Upper lobe of right lung (tissue), 1 donor: ENCODE measurements at places on chromosomes 6 and 20. TPM values are rescaled to one million over a fixed set of nuclear protein-coding genes. Genes with fewer than 3 reads are reported as not detected.

Gene TRIM40
- total RNA-seq = not detected

Gene PSMB1
- total RNA-seq = 111 TPM

Gene FAXC
- total RNA-seq = 5.4 TPM

Gene TSBP1
- not detected for total RNA-seq

Gene FOXP4
- 29.9 TPM for total RNA-seq

Gene NRN1
- total RNA-seq = 24.4 TPM

Gene PLEKHG1
- total RNA-seq = 34.6 TPM

Gene GABBR1
- 40.1 TPM for total RNA-seq

Gene PSMF1
- 133 TPM for total RNA-seq

Gene ZNF341
- total RNA-seq = 4.8 TPM

Gene C6orf163
- 2.1 TPM for total RNA-seq

Gene B3GALT4
- total RNA-seq = 16.8 TPM

Gene ARFGAP1
- 67.0 TPM for total RNA-seq

Gene PRND
- 0.43 TPM for total RNA-seq

Gene TBX18
- total RNA-seq = 1.0 TPM

Gene RUNX2
- total RNA-seq = 4.6 TPM

Gene PLN
- total RNA-seq = 5.8 TPM

Gene ESR1
- 5.7 TPM for total RNA-seq

Gene GSTA2
- not detected for total RNA-seq

Gene THBS2
- total RNA-seq = 23.7 TPM

Gene RBM38
- 13.4 TPM for total RNA-seq

Gene HLA-DRB1
- 335 TPM for total RNA-seq

Gene HLA-DQB2
- 62.8 TPM for total RNA-seq

Gene GSTA3
- not detected for total RNA-seq

Gene TPX2
- total RNA-seq = 1.6 TPM

Gene CST4
- total RNA-seq = not detected

Gene POM121L2
- total RNA-seq = not detected

Gene SLC26A8
- 0.52 TPM for total RNA-seq

Gene KCNQ2
- total RNA-seq = not detected

Gene HSPA1A
- 150 TPM for total RNA-seq

Gene SLC52A3
- 3.6 TPM for total RNA-seq

Gene PRICKLE4
- 14.2 TPM for total RNA-seq

Gene BNIP5
- not detected for total RNA-seq

Gene PCSK2
- total RNA-seq = 17.7 TPM

Gene DDX43
- total RNA-seq = 2.5 TPM

Gene ZNF391
- total RNA-seq = 2.1 TPM

Gene PPP1R3G
- 0.46 TPM for total RNA-seq

Gene SIRPG
- 0.81 TPM for total RNA-seq

Gene ADTRP
- total RNA-seq = 21.0 TPM

Gene RHAG
- total RNA-seq = not detected

Gene MEI4
- not detected for total RNA-seq

Gene IL17F
- not detected for total RNA-seq

Gene ADGB
- not detected for total RNA-seq

Gene SLPI
- 966 TPM for total RNA-seq

Gene HLA-B
- 2,632 TPM for total RNA-seq

Gene LAMA2
- total RNA-seq = 42.1 TPM
